Fibroblast of villous mesenchyme (primary cell): ENCODE measurements at places on chromosomes 7 and 10.

- no peak for DNase-seq
Observed at GRCh38 chr10:106255111-106255678, 909.3 kb downstream of the SORCS1 start.

DNA sequence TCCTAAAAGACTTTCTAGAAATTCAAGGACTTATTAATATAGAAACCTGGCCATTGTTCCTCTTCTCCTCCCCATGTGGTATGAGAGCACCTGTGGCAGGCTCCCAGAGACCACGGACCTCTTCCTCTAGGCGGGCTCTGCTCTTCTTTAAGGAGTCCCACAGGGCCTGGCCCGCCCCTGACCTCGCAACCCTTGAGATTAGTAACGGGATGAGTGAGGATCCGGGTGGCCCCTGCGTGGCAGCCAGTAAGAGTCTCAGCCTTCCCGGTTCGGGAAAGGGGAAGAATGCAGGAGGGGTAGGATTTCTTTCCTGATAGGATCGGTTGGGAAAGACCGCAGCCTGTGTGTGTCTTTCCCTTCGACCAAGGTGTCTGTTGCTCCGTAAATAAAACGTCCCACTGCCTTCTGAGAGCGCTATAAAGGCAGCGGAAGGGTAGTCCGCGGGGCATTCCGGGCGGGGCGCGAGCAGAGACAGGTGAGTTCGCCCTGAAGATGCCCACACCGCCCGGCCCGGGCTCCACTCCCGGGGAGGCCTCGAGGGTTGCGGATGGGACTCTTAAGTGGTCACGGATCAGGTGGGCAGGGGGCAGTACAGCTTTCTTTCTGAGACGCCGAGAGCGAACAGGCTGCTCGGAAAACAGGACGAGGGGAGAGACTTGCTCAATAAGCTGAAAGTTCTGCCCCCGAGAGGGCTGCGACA is at the start of gene SLC26A4:
TSS of gene SLC26A4 (plus strand) at position 448 of the 700 bp plus-strand sequence. CDS start 814 bp downstream, outside the sequence.
- DNase-seq, result no peak

- no peak for DNase-seq
Observed at GRCh38 chr7:108280136-108280535, 150.0 kb upstream of the LAMB4 start.

- DNase-seq, result no peak
Observed at GRCh38 chr10:84243759-84244158, 1.1 kb upstream of the RGR start.

DNA sequence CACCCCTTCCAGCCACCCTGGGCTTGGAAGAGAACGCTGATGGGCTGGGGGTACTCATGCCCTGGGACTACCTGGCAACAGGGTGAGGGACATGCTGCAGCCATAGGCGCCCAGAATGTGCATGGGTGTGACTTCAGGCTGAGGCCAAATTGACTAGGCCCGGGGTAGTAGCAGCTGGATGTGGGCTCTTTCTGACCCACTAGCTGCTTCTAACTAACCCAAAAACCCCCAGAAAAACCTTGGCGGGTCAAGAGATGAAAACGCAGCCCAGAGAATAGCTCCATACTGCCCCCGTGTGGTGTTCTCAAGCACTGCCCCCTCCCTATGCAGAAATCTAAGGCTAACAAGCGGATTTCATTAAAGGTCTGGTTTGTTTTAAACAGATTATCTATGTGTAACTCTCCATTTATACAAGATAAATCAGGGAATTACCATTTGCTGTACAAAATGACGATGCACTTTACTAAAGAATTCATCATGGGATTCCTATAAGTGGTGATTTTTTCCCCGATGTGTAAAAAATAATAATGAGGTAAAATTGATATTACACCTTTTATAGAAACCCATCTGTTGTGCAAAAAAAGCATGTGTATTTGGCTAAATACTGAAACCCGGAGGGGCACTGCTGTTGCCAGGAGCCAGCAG is 4.2 kb downstream of the SMARCD3 start:
- DNase-seq, result peak; percentile 60

GRCh38 chr10:68938117-68938516 is 17.9 kb upstream of the DDX21 start:
- DNase-seq, result peak; percentile 24

DNA sequence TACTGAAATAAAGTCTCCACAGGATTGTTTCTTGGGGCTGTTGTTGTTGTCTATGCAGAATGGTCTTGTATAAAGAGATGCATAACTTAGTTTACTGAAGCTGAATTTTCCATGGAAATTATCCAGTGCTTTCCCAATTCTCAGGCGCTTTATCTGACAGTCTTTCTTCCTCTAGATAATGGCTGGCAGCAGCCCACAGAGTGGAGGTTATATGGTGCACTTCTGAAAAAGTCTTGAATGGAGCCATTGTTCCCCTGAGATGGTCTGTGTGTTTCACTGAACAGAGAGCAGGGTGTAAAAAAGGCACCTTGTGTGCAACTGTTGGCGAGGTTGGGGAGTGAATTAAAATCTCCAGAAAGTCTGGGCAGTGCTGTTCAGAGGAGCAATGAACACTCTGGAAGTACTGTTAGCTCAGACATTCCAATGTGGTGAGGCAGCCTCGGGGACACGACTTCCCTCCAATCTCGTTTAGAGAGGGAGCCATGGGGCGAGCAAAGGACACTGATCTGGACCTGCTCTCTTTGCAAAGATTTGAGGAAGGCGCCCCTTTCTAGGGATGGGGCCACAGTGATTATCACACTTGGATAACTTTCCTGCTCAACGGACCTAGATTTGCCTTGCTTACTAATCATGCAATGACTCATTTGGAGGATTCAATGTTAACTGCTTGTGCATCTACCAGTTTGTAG is 2.0 kb upstream of the PLCE1 start:
- peak; percentile 58 for DNase-seq

DNA sequence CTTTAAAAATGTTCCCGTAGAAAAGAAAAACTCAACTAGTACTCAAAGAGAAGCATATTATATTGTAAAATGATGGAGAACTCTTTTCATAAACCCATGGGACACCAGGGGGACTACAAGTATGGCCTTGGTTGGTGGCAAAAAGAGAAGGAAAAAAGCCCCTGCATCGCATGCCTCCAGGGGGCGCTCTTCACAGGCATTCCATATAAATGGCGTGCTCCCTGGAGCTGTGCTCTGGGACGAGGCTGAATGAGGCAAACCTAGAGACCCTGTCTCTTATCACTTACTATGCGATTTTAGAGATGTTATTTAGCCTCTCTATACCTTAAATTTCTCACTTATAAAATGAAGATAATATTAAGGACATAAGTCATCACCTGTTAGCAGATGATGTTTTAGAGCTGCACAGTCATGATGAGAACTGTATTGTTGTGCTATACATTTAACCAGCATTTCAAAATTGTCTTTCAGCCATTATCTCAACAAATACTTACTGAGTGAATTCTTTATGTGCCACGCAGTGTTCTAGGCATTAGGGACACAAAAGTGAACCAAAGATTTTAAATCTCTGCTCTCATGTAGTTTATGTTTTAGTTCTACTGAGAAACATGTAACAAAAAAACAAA is 105.8 kb downstream of the ARHGAP21 start:
- DNase-seq, result peak; percentile 57

DNA sequence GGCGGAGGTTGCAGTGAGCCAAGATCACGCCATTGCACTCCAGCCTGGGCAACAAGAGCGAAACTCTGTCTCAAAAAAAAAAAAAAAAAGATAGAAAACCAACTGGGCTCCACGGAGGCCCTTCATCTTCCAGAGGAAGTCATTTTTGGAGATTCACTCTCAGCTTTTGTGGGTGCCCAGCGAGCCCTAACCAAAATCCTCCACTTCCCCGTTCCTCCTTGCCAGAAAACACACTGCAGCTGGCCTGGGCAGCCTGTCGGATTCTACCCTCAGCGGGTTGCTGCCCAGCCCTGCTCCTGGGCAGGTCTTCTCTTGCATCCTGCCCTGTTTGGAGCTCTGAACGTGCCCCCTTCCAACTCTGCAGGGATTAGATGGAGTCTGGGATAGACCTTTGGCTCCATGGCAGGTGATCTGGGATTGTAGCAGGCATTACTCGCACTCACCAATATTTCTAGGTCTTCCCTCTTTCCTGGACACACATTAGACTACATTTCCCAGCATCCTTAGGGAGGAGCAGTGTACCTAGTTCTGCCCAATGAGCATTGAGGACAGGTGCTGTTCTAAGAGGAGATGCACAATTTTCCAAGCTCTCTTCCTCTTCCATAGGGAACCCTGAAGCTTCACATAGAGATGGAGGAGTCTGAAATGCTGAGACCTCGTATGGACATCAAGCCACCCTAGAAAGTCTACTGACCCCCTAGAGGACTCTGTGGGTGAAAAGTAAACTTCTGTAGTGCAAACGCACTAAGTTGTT is 4.6 kb downstream of the GRID2IP start:
- no peak for DNase-seq

- peak; percentile 18 for DNase-seq
Observed at GRCh38 chr10:63976538-63976937, 455.3 kb downstream of the REEP3 start.

GRCh38 chr10:10758306-10758705 is 259.4 kb upstream of the CELF2 start:
- no peak for DNase-seq

GRCh38 chr7:64465551-64465950 is 97.3 kb downstream of the ZNF680 start:
- DNase-seq, result no peak

DNA sequence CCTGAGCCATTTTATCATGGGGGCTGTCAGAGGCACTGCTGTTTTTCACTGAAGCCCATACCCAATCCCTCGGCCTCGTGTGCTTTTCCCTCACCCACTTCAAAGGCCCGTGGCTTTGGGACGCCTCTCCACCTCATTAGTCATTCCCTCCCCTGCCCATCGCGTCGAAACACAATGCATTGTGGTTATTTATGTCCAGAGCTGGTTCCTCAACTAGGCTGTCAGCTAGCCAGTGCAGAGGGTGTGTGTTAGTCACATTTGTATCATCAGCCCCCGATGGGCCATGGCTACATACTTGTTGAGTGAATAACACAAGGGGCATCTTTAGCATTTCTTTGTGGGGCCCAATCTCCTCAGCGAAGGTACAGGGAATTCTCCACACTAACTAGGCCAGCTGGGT is 3.8 kb upstream of the CRCP start:
- peak; percentile 65 for DNase-seq

GRCh38 chr10:7337431-7338171 is 73.2 kb downstream of the SFMBT2 start:
- DNase-seq, result no peak

DNA sequence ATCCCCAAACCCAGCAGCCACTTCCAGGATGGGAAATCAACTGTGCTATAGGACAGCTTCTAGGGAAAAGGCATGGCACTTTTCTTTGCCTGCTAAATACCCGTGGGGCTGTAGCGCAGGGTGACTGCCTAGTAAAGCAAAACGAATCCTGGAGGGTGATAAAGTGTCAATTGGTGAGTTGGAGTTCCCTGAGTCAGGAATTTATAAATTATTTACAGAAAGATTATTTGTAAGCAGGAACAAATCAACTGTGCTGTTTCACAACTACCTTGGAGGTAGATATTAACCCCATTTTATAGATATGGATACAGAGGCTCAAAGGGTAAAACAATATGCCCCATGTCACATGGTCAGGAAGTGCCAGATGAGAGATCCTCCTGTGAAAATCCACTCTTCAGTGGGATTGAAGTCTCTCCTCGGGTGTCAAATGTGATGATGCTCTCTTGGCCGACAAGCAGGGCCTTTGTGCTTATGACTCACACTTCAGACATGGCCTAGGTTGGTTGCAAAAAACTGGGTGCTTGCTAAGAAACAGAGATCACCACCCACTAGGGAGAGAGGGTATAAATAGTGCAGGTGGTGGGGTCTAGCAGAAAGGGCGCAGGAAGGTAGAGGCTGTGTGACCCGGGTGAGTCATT is 383.2 kb upstream of the ZMIZ1 start:
- DNase-seq, result peak; percentile 4

- DNase-seq, result no peak
Observed at GRCh38 chr10:33031171-33031570, 73.1 kb upstream of the ITGB1 start.

DNA sequence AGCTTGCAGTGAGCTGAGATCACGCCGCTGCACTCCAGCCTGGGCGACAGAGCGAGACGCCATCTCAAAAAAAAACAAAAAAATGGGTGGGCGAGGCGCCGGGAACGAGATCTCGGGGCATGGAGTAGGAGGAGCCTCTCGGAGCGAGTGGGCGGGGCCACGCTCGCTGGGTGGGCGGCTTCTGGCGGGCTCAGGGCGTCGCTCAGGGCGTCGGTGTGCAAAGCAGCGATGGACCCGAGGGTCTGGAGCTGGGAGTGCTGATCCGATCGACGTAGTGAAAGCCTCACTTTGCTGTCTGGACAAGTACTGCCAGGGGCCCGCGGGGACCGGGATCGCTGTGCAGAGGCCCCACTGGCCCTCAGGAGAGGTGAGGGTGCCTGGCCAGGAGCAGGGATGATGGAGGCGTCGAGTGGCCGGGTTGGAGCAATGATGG is 22.6 kb upstream of the AMZ1 start:
- DNase-seq, result no peak

- no peak for DNase-seq
Observed at GRCh38 chr7:1263391-1263951, 30.8 kb downstream of the UNCX start.

DNA sequence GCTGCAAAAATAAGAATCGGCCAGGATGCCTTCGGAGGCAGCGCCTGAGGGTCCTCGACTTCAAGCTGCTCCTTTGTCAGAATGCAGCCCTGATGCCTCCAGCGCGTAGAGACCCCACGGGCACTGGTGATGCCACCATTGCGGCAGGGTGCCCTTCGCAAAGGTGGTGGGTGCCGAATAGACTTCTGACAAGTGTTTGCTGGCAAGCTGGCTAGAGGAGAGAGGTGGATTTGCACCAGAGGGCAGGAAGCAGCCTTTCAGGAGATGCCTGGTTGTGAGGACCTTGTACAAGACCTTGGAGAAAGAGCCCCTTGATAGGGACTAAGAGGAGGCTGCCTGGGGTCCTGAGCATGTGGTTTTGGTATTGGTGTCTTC is 103.2 kb upstream of the PPIF start:
- DNase-seq, result no peak

GRCh38 chr10:34670081-34670480 is 145.0 kb downstream of the PARD3 start:
- no peak for DNase-seq

DNA sequence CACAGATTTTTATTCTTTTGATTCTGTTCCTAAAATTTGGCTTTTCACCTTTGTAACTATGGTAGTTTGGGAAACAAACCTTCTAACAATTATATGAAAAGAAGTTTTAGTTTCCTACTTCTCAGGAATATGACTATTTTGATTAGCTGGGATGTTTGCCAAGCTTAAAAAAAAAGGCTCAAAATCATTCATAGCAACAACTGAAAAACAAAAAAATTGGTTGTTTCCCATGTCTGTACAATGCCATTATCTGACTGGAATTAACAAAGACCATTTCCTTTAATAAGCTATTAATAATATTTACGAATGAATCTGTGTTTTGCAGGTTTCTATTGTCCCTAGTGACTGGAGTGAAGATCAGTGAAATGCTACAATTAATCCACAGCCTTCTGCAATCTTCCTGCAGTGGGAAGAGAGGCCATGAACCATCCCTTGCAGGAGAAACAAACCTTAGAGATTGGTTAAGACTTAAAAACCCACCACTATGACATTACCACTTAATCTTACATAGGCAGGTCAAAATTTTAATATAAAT is 4.2 kb downstream of the PURB start:
- peak; percentile 50 for DNase-seq
